Fibroblast of lung (primary cell): ENCODE measurements at places on chromosomes 2 and 18. TPM values are rescaled to one million over a fixed set of nuclear protein-coding genes. Genes with fewer than 3 reads are reported as not detected.
A peak's percentile ranks its signal among the peaks of the same experiment; 100 is the strongest.

The C1QL2 gene
- not detected in 2 replicates for polyA plus RNA-seq

DNA sequence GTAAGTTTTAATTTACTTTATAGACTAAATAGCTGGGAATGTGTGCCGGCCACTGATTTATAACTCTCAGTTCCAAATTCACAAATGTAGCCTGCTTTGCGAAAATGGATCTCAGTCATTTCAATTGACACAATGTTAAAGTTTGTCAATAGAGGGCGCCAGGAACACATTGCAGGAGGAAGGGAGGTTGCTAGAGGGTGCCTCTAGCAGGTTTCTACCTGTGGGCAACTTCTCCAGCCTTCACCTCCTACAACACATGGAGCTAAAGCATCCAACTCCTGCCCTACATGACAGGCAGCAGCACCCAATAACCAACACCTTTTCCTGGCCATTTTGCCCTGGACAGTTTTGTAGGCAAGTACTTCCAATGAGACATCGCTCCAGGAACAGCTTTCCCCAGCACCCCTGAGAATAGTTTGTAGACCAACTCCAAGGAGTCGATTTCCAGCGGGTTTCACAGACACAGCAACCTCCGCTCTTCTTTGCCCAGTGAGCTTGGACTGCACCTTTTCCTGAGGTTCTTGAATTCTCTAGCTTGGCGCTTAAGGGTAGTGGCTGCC, 784.8 kb upstream of the CDH2 start:
- DNase-seq, result peak; percentile 6

- peak; percentile 36 for DNase-seq
Measured at GRCh38 chr18:11909591-11910026, 1.5 kb upstream of the MPPE1 start.

The FOXD4L1 gene
- polyA plus RNA-seq, result not detected in 2 replicates

DNA sequence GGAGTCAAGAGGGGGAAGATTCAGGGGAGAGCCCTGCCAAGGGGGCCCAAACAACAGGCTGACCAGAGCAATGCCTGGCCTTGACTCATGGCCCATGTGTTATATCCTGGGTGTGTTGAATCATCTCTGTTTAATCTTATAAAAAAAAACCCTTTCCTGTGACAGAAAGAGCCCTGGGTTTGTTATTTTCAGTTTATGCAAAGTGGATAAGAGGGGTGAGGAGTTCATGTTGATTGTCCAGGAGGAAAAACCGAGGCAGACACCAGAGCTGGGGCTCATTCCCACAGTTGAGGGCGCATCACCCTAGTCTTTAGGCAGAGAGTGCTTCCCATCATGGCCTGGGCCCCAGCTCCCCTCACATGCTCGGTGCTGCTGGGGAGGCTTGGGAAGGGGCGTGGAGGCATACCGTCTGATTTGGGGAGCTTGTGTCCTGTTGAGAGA, 30.9 kb upstream of the IL37 start:
- peak; percentile 32 for DNase-seq

DNA sequence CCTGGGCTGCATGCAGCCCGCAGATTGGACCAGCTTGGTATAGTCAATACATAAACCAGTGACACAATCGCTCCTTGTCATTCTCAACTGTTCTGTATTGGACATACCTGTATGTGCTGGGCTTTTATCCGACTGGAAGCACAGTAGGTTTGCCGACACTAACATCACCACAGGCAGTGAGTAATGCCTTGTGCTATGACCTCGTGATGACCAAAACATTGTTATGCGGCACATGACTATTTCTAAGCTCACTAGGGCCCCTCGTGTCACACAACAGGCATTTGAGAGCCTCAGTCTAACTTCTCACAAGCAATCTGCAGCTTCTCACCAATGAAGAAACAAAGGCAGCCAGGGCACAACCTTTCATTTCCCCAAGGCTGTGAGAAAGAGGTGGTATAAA, 320.8 kb downstream of the AFF3 start:
- peak; percentile 91 for DNase-seq

- DNase-seq, result no peak
Measured at GRCh38 chr2:153477636-153478288, 800 bp downstream of the RPRM start.

The FAM237A gene
- polyA plus RNA-seq, result not detected in 2 replicates

The CHN1 gene
- 285 and 904 TPM in 2 replicates for polyA plus RNA-seq

DNA sequence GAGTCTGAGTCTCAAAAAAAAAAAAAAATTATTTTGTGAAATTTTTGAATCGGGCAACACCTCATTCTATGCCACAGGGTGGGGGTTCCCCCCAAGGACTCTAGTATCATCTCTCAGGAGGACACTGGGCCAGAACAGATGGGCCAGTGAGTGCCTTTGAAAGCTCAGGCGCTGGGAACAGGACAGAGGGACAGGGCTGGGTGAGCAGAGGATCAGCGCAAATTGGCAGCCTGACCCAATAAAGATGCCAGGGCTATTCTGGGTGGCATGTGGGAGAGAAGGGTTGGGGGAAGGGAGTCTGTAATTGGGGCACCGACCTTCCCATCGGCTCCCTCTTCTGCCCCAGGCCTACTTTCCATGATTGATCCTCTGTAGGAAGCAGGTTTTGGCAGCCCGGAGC, 44.0 kb downstream of the KIF3C start:
- no peak for DNase-seq

The LINC00305 gene
- polyA plus RNA-seq, result not detected in 2 replicates

- no peak for DNase-seq
Measured at GRCh38 chr18:70559446-70559845, 270.6 kb downstream of the SOCS6 start.

- DNase-seq, result no peak
Measured at GRCh38 chr2:198102856-198103255, 298.5 kb downstream of the PLCL1 start.

The CAVIN2 gene
- 25.1 and 26.4 TPM in 2 replicates for polyA plus RNA-seq

The PTPN18 gene
- 18.1 and 23.0 TPM in 2 replicates for polyA plus RNA-seq

The VWA3B gene
- polyA plus RNA-seq, result not detected in 2 replicates

The HTR2B gene
- polyA plus RNA-seq, result 12.6 and 26.0 TPM in 2 replicates

The SKOR2 gene
- not detected in 2 replicates for polyA plus RNA-seq

GRCh38 chr2:241445426-241445825, 63.0 kb downstream of the STK25 start:
- DNase-seq, result no peak

DNA sequence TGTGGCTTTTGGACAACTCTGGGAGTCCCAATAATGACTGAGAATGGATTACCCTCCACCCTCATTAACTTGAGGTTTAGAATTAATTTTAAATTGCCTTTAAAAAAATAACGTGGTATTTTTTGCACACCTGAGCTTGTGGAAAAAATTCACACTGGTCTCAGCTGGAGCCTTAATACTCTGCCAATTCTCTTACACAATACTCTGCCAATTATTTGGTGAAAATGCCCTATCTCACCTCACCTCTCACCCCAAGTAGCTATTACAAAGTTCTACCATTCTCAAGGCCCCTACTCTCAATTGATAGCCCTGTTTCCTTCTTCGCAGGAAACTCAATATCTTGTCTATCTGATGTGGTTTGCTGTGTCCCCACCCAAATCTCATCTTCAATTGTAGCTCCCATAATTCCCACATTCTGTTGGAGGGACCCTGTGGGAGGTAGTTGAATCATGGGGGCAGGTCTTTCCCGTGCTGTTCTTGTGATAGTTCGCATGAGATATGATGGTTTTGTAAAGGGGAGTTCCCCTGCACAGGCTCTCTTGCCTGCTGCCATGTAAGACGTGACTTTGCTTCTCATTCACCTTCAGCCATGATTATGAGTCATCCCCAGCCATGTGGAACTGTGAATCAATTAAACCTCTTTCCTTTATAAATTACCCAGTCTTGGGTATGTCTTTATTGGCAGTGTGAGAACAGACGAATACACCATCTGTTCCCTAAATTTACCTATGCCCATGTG, 27.4 kb upstream of the C2orf69 start:
- no peak for DNase-seq

DNA sequence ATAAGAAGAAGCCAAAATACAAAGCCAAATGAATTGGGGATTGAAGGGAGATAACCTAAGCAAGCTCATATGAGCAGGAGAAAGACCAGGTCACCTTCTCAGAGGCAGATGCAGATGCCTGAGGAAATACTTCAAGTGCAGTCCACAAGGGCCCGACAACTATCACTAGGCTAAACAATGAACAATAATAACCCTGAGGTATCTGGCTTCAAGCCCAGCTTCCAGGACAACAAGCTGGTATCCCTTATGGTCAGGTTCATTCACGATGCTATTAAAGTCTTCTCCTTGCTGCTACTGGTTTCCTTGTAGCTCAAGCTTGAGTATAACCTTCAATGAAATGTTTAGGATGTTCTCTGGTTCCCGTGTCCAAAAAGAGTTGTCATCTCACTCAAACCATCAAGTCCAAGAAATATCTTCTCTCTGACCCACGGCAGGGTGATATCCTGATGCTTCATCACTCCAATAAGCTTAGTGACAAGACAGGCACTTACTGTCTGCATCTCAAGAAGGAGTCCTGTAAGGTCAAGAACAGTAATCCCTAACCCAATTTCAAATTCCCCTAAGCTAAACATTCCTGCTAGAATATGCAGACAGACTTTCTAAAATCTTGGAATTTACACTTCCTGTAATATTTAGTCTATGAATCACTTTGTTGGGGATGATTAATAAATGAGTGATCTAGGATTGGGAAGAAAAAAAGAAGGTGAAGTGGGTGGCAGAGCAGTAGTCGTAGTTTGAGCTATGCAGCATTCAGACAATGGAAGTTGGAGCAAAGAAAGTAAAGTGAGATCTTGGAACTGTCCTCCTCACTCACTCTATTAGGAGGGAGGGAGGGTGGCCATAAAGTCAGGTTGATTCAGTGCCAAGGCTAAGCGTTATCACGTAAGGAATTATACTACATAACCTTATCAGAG, 33.1 kb downstream of the CHN1 start:
- DNase-seq, result peak; percentile 92

The TTC21B gene
- 6.3 and 7.3 TPM in 2 replicates for polyA plus RNA-seq

The IDH1 gene
- 199 and 200 TPM in 2 replicates for polyA plus RNA-seq

The HOXD3 gene
- not detected in 2 replicates for polyA plus RNA-seq

- peak; percentile 91 for DNase-seq
Measured at GRCh38 chr18:62282188-62282629, 42.9 kb upstream of the TNFRSF11A start.

GRCh38 chr2:101879466-101879865, 112.3 kb upstream of the IL1R2 start:
- DNase-seq, result no peak

- DNase-seq, result no peak
Measured at GRCh38 chr2:70440621-70441020, 113.0 kb downstream of the TGFA start.

The ACMSD gene
- not detected in 2 replicates for polyA plus RNA-seq

DNA sequence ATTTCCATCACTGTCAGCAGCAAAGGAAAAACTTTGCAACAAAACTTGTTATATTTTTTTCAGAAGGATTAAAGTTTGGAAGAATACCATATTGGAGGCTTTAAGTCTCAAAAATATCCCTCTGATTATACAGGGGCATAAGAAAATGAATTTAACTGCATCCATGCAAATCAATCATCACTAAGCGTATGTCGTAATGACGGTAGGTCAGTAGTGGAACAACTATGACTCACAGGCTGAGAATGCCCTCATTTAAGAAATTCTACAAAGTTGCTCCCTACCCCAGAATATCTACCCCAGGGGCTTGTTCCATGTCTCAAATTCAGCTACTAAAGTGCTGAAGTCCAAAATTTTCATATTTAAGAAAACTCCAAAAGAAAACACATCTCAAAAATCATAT, 12.5 kb upstream of the NAB1 start:
- DNase-seq, result peak; percentile 88

The PARD3B gene
- 4.8 and 7.4 TPM in 2 replicates for polyA plus RNA-seq

DNA sequence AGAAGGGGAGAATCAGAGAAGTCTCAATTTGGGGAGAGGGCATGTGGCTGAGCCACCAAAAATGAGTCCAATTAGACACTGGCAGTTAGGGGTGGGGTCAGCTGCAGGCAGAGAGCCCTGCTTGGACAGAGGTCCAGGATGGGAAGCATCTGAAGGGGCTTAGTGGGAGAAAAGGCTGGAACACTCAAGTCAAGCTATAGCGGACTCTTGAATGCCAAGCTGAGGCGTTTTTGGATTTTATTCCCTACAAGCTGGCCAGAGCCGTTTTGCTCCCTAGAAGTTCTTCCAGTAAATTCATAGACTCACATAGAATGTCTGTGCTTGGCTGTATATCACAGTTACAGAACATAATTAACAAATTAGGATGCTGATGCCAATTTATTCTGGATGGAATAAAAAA, 172.8 kb downstream of the ACOXL start:
- DNase-seq, result no peak

The GPR35 gene
- 0.09 TPM in 1 of 2 replicates, not detected in the other for polyA plus RNA-seq

GRCh38 chr2:1784986-1785617, 40.8 kb upstream of the PXDN start:
- no peak for DNase-seq

DNA sequence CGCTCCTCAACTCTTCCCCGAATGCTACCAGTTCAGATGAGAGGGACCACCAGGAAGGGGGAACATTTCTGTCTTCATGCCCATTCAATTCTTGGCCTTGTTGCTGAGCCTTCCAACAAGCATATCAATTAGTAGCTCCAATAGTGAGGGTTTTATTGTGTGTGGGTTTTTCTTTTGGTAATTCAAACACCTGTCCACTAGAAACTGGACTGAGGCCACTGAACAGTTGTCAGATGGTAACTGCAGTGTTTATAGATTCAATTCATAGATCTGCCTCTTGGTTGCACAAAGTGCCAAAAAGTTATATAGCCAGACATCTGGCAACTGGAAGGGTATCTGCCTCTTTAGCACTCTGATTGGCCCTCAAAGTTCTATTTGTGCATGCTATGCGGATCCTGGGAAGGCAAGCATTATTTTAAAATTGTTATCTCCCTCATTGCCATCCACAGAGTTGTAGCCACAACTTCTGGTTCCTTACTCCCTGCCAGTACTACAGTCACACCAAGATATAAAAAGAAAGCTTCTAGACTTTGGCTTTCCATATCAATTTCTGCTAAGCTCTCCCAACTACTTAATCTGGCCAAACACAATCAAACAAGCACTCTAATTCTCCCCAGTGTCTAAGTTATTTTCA, 83.3 kb upstream of the ZNF521 start:
- no peak for DNase-seq

- DNase-seq, result no peak
Measured at GRCh38 chr2:174327021-174327840, 7.5 kb upstream of the SP9 start.

- peak; percentile 52 for DNase-seq
Measured at GRCh38 chr2:176001281-176001915, 669 bp downstream of the LNPK start.

The FBXO41 gene
- polyA plus RNA-seq, result 0.38 and 0.51 TPM in 2 replicates

GRCh38 chr2:148209603-148210002, 188.7 kb downstream of the MBD5 start:
- DNase-seq, result no peak

GRCh38 chr18:8703092-8703709, 2.2 kb upstream of the MTCL1 start:
- DNase-seq, result no peak

GRCh38 chr2:53508667-53509066, 258.9 kb upstream of the CHAC2 start:
- no peak for DNase-seq

The CTLA4 gene
- polyA plus RNA-seq, result not detected in 2 replicates

- no peak for DNase-seq
Measured at GRCh38 chr18:58396144-58396543, 232.7 kb downstream of the ALPK2 start.

The C2orf80 gene
- polyA plus RNA-seq, result not detected in 2 replicates

DNA sequence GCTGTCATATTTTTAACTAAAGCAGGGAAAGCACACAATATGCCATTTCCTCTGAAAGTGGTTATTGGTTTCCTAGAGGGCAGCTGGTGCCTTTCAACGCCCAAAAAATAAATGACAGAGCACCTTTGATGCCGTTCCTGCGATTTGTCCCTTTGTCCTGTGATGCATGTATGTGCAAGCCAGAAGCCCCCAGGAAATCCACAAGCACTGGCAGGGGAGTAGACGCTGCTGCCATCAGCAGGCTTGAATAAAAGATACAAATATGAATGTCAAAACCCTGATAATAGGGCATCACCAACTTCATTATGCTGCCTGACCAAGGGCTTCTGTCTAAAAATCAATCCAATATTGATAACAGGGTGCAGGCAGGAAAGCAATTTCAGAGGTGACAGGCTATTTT, 246.1 kb downstream of the FBXO15 start:
- DNase-seq, result no peak
